HL-60 (cell line): ENCODE measurements at places on chromosomes 3 and 15.

- no peak for DNase-seq
Measured at GRCh38 chr15:48802257-48802656, 8.6 kb downstream of the CEP152 start.

DNA sequence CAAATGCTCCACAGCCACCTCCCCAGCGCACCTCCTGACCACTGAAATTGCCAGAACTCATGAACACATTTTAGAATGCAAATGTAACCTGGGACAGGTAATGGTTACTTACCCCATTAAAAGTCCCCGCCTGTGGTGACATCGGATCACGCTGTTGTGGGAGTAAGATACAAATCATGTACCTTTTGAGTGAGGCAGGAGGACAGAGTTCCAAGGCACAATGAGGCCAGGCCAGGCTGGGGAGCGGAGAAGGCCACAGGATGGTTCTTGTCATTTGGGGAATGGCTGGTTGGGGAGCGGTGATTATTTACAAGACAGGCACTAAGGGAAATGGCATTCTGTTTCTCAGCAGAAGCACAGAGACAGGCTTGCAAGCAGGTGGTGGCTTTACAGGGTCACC, 490.0 kb downstream of the EDEM1 start:
- DNase-seq: no peak

GRCh38 chr15:51776952-51777569, 25.7 kb downstream of the TMOD2 start:
- peak; percentile 61 for DNase-seq

DNA sequence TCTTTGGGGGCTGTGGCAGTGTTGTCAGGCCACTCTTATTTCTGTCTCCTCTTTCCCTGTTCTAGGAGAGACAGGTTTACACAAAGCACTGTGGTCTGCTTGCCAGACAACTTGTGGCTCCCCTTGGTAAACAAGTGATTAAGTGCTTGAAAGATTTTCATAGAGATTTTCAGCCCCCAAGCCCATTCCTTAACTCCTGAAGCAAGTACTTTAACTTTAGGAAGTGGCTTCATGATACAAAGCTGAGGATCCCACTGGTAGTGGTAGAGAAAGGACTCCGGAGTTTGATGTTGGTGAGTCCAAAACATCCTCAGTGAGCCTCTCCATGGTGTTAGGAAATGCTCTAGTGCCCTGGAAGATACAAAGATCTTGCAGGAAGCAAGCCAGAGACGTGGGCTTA, 12.0 kb downstream of the ZBTB38 start:
- DNase-seq: no peak

GRCh38 chr3:149393345-149394160, 16.1 kb upstream of the TM4SF1 start:
- DNase-seq: peak; percentile 41

GRCh38 chr15:28921336-28921735, 35.6 kb downstream of the APBA2 start:
- DNase-seq: no peak

GRCh38 chr15:59556380-59556779, 55.2 kb upstream of the GCNT3 start:
- no peak for DNase-seq

GRCh38 chr15:101578443-101578894, 73.7 kb downstream of the TM2D3 start:
- DNase-seq: peak; percentile 76

DNA sequence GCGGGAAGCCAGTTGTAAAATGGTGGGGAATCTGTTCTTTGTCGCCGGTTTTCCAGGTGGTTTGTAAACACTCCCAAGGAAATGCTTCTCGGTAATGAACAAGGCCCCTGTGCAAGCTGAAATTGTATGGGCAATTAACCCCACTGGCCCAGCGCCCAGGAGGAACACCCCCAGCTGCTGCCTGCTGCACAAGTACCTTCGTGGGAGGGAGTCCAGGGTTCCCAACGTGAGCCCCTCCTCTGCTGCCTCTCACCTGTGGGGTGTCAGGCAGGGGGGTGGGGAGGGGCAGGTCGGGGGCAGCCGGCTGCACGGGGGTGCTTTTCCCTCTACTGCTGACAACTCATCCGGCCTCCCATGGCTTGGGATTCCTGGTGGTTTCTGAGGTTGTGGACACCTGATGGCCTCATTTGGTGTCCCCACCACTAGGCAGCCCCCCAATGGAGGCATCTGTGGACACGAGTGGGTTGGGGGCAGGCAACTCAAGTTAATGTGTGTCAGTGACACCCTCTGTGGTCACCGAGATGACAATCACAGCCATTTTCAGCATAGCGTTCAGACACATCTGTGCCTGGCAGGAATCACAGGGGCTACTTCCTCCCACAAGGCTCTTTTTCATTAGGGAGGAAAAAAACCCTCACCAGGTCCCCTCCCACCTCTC, 35.6 kb upstream of the PRR23E start:
- no peak for DNase-seq

DNA sequence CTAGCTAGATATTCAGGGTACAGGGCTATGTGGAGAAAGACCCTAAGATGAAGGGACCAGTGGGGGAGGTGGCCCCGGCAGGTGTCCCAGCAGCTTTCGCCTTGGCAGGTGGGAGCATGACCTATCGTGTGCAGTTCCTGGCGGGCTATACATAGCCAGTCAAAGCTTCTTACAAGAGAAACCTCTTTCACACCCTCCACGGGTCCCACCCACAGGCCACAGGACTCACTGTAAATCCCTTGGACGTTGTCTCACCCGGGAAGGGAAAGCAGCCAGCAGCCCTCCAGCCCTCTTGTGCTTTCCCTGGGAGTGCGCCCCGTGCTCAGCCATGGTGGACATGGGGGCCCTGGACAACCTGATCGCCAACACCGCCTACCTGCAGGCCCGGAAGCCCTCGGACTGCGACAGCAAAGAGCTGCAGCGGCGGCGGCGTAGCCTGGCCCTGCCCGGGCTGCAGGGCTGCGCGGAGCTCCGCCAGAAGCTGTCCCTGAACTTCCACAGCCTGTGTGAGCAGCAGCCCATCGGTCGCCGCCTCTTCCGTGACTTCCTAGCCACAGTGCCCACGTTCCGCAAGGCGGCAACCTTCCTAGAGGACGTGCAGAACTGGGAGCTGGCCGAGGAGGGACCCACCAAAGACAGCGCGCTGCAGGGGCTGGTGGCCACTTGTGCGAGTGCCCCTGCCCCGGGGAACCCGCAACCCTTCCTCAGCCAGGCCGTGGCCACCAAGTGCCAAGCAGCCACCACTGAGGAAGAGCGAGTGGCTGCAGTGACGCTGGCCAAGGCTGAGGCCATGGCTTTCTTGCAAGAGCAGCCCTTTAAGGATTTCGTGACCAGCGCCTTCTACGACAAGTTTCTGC, 15.0 kb downstream of the GRK7 start:
- DNase-seq: no peak

- no peak for DNase-seq
Measured at GRCh38 chr15:29244544-29244943, 25.1 kb downstream of the NSMCE3 start.

DNA sequence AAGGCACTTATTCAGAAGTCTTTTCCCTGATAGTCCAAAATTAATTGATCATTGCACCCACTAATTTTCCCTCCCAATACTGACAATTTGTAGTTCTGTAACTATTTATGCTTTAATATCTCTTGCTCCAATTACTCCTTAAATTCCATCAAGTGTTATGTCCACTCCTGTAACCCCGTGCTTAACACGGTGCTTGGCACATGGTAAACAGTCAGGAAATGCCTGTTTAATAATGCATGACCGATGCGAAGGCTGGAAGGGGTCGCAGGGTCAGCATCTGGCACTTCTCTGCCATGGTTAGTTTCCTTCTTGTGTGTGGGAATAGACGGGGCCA, 553 bp upstream of the SEC22A start:
- DNase-seq: no peak

GRCh38 chr3:65883613-65884012, 155.1 kb downstream of the MAGI1 start:
- no peak for DNase-seq

DNA sequence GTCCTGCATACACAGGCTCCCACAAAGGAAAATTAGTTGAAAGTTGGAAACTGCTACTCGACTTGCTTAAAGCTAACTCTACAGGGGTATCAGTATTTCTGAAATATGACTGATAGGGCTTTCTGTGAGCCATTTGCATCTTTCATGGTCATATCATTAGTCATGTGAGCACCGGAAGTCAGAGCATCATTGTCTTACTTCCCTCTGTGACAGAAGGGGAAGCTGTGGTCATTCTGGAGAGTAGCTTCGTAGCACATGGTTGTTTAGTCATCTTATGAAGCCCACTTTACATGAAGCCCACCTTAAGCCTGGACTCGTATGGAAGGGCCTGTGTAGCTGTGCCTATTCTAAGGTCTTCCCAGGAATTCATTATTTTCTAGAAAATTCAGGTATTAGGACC, 69.0 kb downstream of the COL6A5 start:
- DNase-seq: peak; percentile 53

GRCh38 chr15:47908950-47909670, 191.8 kb downstream of the SEMA6D start:
- DNase-seq: no peak

GRCh38 chr3:53617893-53618523, 123.6 kb downstream of the CACNA1D start:
- no peak for DNase-seq

DNA sequence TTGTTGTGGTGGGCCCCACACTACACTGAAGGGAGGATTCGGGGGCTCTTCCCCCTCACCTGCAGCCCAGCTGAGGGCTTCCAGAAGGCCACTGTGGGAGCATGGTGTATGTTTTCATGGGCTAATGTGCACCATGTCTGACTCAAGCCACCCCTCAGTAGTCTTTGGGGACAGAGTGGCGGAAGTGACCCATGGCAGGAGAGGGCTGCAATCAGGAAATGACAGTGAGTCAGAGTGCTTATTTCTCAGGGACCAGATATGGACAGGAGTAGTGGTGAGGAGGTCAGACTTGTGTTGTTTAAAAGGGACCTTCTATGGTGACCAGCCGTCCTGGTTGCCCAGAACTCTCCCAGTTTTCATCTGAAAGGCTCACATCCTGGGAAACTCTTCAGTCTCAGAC, 32.8 kb upstream of the SLC9A9 start:
- no peak for DNase-seq

DNA sequence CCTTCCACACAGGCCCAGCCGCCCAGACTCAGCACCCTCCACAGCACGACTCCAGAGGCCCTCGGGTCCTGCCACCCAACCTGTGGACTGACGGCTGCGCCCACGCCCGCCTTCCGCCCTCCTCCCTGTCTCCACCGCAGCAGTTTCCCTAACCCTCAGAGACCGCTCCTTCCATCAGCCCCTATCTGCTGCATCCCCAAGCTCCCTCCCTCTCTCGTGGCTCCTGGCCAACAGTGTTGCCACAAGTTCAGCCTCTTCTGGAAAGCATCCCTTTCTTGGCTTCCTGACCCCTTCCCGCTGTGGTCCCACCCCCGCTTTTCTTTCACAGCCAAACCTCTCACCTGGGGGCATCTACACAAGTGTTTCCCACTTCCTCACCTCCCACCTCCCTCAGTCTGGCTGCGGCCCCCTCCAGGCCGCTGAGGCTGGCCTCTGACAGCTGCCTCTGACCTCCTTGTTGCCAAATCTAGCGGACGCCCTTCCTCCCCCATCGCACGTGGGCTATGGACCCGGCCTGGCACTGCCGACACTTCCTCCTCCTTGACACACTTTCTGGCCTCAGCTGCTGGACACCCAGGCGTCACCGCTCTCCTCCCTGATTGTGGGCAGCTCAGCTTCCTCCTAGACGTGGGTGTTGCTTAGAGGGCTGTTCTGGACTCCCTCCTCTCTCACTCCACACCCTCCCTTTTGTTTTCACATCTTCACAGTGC, 168.8 kb upstream of the TLE3 start:
- peak; percentile 97 for DNase-seq

GRCh38 chr15:70141376-70142071, 43.8 kb upstream of the TLE3 start:
- DNase-seq: no peak

DNA sequence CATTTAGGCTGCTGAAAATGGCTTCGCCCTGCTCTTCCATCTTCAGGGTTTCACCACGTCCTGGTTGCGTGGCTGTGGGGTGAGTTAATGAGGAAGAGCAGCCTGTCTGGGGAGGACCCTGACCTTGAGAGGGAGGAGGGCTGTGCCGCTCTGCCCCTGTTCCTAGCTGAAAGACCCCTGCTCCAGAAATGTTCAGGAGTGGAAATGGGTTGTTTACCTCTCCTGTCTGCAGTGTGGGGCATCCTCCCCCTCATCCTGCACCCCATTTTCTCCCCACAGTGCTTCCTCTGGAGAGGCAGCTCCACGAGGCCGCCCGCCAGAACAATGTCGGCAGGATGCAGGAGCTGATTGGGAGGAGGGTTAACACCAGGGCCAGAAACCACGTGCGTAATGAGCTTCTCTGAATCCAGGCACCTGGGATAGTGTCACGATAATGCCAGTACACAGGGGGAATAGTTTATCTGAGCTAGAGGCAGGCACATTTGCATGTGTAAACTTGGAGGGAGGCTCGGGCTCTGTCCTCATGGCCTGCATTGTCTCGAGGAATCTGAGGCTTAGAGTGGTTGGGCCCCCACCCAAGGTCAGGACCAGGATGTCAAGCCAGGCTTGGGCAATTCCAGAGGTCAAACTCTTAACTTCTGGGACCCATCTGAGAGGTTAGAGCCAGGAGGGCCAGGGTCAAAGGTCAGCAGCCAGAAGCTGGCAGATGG, 4.0 kb downstream of the ANKDD1A start:
- no peak for DNase-seq

DNA sequence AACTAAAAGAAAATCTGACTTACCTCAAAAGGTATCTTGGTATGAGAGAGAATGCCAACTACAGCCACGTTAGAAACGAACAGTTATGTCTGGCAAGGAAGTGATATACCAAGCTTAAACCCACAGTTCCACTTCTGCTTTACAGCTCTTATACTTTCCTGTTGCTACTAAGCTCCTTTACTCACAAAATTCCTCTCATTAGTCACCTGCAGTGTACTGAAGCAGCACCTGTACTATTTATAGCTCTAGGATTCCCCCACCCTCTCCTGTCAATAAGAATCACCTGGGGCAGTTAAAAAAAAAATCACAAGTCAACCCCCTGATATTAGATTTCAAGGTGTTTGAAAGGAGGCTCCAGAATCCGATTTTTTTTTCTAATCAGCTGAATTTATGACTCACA, 2.9 kb upstream of the TMEM266 start:
- peak; percentile 48 for DNase-seq

DNA sequence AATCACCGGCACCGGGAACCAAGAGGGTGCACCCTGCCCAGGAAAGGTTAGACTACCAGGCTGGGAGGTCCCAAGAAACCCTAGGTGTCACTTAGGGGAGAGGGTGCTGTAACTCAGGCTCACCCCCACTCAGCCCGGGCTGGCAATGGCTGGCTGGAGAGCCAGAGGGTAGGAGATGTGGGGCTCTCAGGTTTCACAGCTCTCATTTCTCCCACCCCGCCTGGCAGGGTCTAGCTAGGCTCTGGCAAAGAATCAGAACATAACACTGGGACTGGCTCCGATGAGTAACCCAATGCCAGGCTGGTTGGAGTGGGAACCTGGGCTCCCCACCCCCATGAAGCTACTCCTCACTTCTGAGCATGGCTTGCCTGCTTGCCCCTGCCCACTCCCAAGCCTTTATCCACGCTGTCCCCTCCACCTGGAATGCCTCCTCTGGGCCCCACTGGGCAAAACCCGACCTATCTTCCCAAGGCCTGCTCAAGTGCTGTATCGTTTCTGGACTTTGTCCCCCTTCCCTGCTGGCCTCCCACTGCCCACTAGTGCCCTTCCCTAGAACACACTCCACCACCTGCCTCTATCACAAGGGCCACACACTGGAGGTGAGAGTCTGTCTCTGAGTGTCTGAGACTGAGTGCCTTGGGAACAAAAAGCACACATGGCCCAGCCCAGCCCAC, 2.0 kb downstream of the CIB2 start:
- DNase-seq: no peak

GRCh38 chr15:98226578-98226977, 266.1 kb downstream of the ARRDC4 start:
- no peak for DNase-seq

GRCh38 chr15:82165948-82166376, 96.6 kb downstream of the EFL1 start:
- no peak for DNase-seq
